ENCODE measurements at places on chromosomes 16 and 17.

GRCh38 chr17:8537734-8538133 is 92.8 kb downstream of the MYH10 start:
- DNase-seq: no peak

- no peak for DNase-seq
Observed at GRCh38 chr17:50421308-50422051, 4.5 kb upstream of the ACSF2 start.

DNA sequence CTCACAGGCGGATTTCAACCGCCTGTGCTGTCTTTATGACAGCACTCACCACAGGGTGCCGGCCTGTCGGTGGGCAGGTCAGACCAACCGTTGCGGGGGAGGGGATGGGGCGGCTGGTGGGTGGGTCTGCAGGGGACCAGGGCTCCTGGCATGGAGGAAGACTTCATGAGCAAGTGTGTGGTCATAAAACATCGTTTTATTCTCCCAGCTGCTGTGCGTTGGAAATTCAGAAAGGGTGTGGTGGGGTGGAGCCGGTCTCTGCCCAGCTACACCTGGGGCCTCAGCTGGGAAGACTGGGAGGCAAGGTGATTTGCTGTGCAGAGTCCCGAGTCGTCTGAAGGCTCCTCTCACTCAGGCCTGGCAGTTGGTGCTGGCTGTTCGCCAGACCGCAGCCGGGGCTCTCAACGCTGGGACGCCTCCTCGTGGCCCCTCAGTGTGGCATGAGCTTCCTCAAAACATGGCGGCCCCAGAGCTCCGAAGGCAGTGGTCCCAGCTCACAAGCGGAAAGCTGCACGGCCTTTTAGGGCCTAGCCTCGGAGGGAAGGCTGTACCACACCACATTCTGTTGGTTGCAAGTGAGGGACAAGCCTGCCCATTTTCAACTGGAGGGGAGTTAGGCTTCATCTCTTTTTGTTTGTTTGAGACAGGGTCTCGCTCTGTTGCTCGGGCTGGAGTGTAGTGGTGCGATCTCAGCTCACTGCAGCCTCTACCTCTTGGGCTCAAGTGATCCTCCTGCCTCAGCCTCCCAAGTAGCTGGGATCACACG is 45.8 kb upstream of the GSE1 start:
- no peak for DNase-seq

GRCh38 chr17:81018044-81018802 is 16.7 kb upstream of the BAIAP2 start:
- DNase-seq: peak; percentile 58
